A549 treated with GW870086 at 1 μM for 4 hours (cell line): ENCODE measurements at places on chromosomes 7 and 10. TPM values are rescaled to one million over a fixed set of nuclear protein-coding genes. Genes with fewer than 3 reads are reported as not detected.

Gene PITRM1
- total RNA-seq: 78.1 to 83.6 TPM (median 81.4 TPM) in 5 replicates

Gene TMEM213
- not detected in 5 replicates for total RNA-seq

Gene TACR2
- 0.07 to 0.18 TPM (median 0.13 TPM) in 4 of 5 replicates, not detected in the other for total RNA-seq

Gene CCSER2
- total RNA-seq: 9.9 to 12.6 TPM (median 11.5 TPM) in 5 replicates

Gene FAM221A
- total RNA-seq: 0.28 to 0.53 TPM (median 0.39 TPM) in 4 of 5 replicates, not detected in the other

Gene PRPF18
- 18.8 to 24.8 TPM (median 20.2 TPM) in 5 replicates for total RNA-seq

Gene GOLGA7B
- total RNA-seq: 3.1 to 4.7 TPM (median 4.1 TPM) in 5 replicates

Gene ABCB4
- total RNA-seq: 0.03 TPM in 1 of 5 replicates, not detected in the others

Gene CCDC172
- total RNA-seq: not detected in 5 replicates

Gene LRRC18
- not detected in 5 replicates for total RNA-seq

Gene CARD11
- 1.5 to 2.4 TPM (median 1.9 TPM) in 5 replicates for total RNA-seq

Gene CREB5
- total RNA-seq: 3.2 to 5.5 TPM (median 4.9 TPM) in 5 replicates

Gene VWC2
- not detected in 5 replicates for total RNA-seq

Gene NDUFB2
- 377 to 434 TPM (median 394 TPM) in 5 replicates for total RNA-seq

Gene AGBL3
- total RNA-seq: 0.55 to 1.5 TPM (median 0.60 TPM) in 5 replicates
